ENCODE measurements at places on chromosomes 11 and 22.

DNA sequence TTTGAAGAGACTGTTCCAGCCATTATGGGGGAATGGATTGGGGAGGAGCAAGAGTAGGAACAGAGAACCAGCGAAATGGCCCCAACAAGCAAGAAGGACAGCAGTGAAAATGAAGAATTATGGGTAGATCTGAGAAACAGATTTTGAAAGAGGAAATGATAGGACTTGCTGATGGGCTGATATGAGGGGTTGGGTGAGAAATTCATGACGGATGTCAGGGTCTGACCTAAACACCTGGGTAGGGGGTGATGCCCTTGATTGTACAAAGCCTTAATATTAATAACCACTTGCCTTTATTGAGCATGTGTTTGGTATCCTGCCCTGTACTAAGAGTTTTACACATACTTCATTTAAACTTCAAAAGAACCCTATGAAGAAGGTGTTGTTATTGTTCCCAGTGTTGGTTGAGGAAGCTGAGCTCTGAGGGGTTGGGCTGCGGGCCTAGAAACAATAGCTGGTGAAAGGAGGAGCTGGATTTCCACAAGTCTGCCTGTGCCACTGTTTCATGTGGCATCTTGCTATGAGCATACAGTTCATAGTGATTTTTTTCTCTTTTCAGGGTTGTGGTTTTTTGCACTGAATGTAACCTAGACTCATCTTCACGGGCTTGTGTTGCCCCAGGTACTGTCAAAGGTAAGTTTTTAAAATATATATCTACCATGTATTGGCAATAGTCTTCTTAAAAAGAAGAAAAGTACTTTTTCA lies 61.1 kb upstream of the TNRC6B start:
- no peak for DNase-seq

GRCh38 chr11:68050371-68050841 lies 11.6 kb downstream of the TCIRG1 start:
- no peak for DNase-seq

- DNase-seq: no peak
Observed at GRCh38 chr11:94757037-94757735, 11.0 kb upstream of the AMOTL1 start.

DNA sequence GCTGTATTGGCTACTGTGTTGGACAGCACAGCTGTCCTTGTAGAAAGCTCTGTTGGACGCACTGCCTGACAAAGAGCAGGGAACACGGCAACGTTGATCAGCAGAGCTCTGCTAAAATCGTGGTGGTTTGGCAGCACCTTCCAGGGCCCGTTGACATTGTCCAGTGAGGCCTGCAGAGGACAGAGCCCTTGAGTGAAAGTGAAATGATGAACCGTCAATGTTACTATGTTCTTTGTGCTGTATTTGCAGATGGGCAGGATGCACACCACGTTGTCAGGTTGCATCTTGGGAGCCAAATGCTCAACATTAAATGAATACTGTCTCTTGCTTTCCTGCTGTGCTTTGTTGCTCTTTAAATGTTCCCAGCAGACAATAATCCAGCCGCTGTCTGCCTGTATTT lies 69.7 kb downstream of the NELL1 start:
- DNase-seq: no peak
